ENCODE measurements at places on chromosomes 3 and 15.
A peak's percentile ranks its signal among the peaks of the same experiment; 100 is the strongest.

GRCh38 chr3:140922634-140923033 lies 19.0 kb upstream of the SLC25A36 start:
- peaks cover 8% of the 10 kb centered on the region for H3K4me1 ChIP-seq
- H3K4me3 ChIP-seq: no peak overlapping the region
- H3K27me3 ChIP-seq: no peaks in the 10 kb centered on the region
- H3K36me3 ChIP-seq: no peaks in the 10 kb centered on the region

DNA sequence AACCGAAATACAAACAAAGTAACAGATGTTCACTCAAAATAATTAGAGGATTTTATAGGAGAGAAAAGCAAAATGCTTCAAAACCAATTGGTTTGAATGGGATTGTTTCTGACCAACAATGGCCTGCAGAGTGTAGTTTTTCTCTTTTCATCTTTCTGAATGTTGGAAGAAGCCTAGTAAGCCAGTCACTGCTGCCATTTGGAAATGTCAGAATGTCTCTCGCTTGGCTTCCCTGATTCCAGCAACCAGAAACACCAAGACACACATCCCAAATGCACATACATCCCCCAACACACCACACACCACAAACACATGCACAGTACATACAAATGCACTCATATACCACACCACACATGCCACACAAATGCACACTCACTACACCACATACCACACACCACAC lies 403.4 kb downstream of the OCA2 start:
- no peak overlapping the region for H3K4me3 ChIP-seq
- no peak overlapping the region for H3K27ac ChIP-seq
- H3K4me1 ChIP-seq: no peaks in the 10 kb centered on the region
- H3K27me3 ChIP-seq: no peaks in the 10 kb centered on the region

GRCh38 chr3:156818890-156819289 lies 7.3 kb upstream of the LEKR1 start:
- H3K27me3 ChIP-seq: no peaks in the 10 kb centered on the region
- H3K36me3 ChIP-seq: no peaks in the 10 kb centered on the region
- no peak for DNase-seq
- H3K4me3 ChIP-seq: no peak overlapping the region

DNA sequence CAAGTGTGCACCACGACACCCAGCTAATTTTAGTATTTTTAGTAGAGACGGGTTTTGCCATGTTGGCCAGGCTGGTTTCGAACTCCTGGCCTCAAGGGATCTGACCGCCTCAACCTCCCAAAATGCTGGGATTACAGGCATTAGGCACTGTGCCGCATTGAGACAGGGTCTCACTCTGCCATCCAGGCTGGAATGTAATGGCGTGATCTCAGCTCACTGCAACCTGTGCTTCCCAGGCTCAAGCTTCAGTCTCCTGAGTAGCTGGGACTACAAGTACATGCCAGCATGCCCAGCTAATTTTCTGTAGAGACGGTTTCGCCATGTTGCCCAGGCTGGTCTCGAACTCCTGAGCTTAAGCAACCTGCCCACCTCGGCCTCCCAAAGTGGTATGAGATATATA lies 51.6 kb downstream of the ACAD9 start:
- no peaks in the 10 kb centered on the region for H3K4me1 ChIP-seq
- no peak overlapping the region for H3K27ac ChIP-seq
- no peaks in the 10 kb centered on the region for H3K27me3 ChIP-seq
- H3K36me3 ChIP-seq: no peaks in the 10 kb centered on the region
- DNase-seq: no peak

DNA sequence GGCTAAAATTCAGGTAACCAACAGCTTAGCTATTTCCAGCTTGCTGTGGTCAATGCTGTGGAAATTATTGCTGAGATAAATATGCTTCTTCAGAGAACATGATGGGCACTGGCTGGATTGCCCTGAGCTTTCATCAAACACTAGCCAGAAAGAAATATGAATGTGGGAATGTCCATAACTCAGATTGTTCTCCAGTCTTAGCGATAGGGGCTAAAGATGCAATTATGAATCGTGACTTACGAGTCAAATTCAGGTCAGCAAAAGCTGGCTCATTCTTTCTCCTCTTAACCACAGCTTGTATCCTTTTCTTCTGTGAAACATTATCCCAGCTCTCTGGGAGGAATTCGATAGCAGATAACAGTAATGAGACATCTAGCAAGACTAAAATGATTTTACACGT lies 307.6 kb downstream of the RYR3 start:
- H3K27me3 ChIP-seq: no peaks in the 10 kb centered on the region
- no peak overlapping the region for H3K4me3 ChIP-seq
- no peaks in the 10 kb centered on the region for H3K4me1 ChIP-seq
- no peaks in the 10 kb centered on the region for H3K36me3 ChIP-seq
- DNase-seq: no peak

GRCh38 chr3:46931631-46932331 lies 44.8 kb downstream of the CCDC12 start:
- peaks cover 7% of the 10 kb centered on the region for H3K36me3 ChIP-seq
- no peaks in the 10 kb centered on the region for H3K27me3 ChIP-seq
- no peak for DNase-seq
- H3K4me3 ChIP-seq: no peak overlapping the region
- H3K4me1 ChIP-seq: peaks cover 65% of the 10 kb centered on the region
- H3K27ac ChIP-seq: peak overlapping the region; percentile 81

DNA sequence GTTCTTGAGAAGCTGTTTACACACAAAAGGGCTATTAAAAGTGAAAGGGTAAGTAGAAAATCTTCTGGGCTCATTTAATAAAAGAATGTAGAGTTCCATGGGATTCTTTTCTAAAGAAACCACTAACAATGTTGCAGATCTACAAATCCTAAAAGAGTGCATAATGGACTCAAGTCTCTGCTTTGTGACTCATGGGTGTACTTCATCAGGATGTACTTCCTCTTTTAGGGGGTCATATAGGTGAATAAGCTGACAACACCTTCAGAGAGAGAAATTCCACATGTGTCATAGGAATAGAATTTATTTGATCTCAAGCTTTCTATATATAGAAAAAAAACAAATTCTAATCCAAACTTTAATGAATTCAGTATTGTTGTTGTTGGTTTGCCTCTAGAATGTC lies 355.5 kb downstream of the TIGIT start:
- H3K4me3 ChIP-seq: no peak overlapping the region
- peaks cover 10% of the 10 kb centered on the region for H3K4me1 ChIP-seq
- H3K27me3 ChIP-seq: no peaks in the 10 kb centered on the region
- H3K36me3 ChIP-seq: no peaks in the 10 kb centered on the region

- H3K4me3 ChIP-seq: no peak overlapping the region
- no peaks in the 10 kb centered on the region for H3K36me3 ChIP-seq
- no peak overlapping the region for H3K27ac ChIP-seq
- H3K27me3 ChIP-seq: no peaks in the 10 kb centered on the region
- DNase-seq: no peak
- H3K4me1 ChIP-seq: no peaks in the 10 kb centered on the region
These were observed 356.2 kb downstream of the CNTN4 start for GRCh38 chr3:2454865-2455264.

DNA sequence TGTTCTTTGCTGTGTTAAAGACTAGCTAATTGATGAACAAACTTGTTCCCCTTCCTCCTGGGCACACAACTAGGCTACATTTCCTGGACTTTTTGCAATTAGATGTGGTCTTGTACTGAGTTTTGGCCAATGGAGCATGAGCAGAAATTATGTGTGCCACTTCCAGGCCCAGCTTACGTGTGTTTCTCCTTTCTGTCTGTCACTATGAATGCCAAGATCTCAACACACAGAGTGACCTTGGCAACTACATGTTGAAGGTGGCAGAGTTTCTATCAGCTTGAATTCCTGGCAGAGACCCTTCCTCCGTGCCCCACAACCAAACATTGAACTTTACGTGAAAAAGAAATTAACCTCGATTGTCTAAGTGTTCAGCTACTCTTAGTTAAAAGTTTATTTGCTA lies 81.7 kb upstream of the PIAS1 start:
- no peaks in the 10 kb centered on the region for H3K36me3 ChIP-seq
- H3K27ac ChIP-seq: no peak overlapping the region
- no peak for DNase-seq
- H3K4me3 ChIP-seq: no peak overlapping the region

GRCh38 chr3:168040607-168041208 lies 55.0 kb downstream of the GOLIM4 start:
- DNase-seq: no peak
- H3K4me3 ChIP-seq: no peak overlapping the region
- no peaks in the 10 kb centered on the region for H3K27me3 ChIP-seq
- no peak overlapping the region for H3K27ac ChIP-seq
- no peaks in the 10 kb centered on the region for H3K36me3 ChIP-seq

DNA sequence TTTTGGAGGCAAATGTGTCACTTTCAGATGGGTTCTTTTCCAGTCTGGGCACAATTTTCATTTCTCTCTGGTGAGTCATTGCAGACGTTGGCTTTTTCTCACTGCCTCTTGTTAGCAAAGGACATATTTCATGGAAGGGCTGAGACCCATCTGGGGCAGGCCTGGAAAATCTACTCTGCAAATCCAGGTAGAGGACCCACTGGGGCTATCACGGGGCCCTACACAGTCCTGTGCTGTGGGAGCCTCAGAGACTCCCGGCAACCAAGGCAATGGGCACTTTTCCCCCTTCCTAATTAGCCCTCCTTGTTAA lies 58.0 kb downstream of the HRH1 start:
- no peak for DNase-seq
- no peak overlapping the region for H3K4me3 ChIP-seq
- no peak overlapping the region for H3K27ac ChIP-seq
- H3K36me3 ChIP-seq: no peaks in the 10 kb centered on the region
- no peaks in the 10 kb centered on the region for H3K27me3 ChIP-seq

- DNase-seq: no peak
- no peak overlapping the region for H3K4me3 ChIP-seq
- 0 out of 2 replicates have a peak, but pooled peaks cover 2% of the 10 kb centered on the region for H3K36me3 ChIP-seq
- no peaks in the 10 kb centered on the region for H3K4me1 ChIP-seq
- no peak overlapping the region for H3K27ac ChIP-seq
- no peaks in the 10 kb centered on the region for H3K27me3 ChIP-seq
These were observed 82.5 kb downstream of the PPP2R3A start for GRCh38 chr3:136048068-136048467.

GRCh38 chr3:23175341-23176083 lies 27.6 kb upstream of the UBE2E2 start:
- no peak overlapping the region for H3K4me3 ChIP-seq
- no peaks in the 10 kb centered on the region for H3K36me3 ChIP-seq
- no peak overlapping the region for H3K27ac ChIP-seq
- no peaks in the 10 kb centered on the region for H3K4me1 ChIP-seq

DNA sequence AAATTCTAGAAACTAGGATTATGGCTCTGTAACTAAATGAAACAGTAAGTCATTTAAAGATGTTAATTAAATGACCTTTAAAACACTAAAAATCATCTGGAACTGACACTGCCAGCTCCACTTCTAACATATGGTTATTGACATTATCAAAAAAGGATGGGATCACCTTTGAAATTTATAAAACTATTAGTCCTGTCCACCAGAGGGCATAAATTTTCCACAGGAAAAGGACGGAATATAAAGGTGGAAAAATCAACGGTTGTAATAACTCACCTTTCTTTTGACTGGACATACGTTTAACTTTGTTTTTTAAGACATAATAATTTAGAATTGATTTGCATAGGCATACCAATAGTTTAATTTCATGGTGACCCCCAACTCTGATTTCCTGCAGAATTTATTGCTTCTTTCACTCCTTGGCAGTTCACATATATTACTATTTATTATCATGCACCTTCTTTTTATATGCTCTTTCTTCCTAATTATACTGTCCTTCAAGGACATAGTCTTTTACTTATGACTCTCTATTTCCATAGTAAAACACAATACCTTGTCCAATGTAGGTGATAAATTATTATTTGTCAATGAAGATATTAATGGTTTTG lies 345.7 kb downstream of the CADM2 start:
- no peak for DNase-seq
- no peak overlapping the region for H3K4me3 ChIP-seq
- H3K36me3 ChIP-seq: no peaks in the 10 kb centered on the region
- no peak overlapping the region for H3K27ac ChIP-seq
- H3K27me3 ChIP-seq: no peaks in the 10 kb centered on the region

- H3K4me1 ChIP-seq: no peaks in the 10 kb centered on the region
- no peaks in the 10 kb centered on the region for H3K36me3 ChIP-seq
- no peak for DNase-seq
- no peak overlapping the region for H3K4me3 ChIP-seq
- no peaks in the 10 kb centered on the region for H3K27me3 ChIP-seq
These were observed 233.5 kb downstream of the MYRIP start for GRCh38 chr3:40042752-40043443.

DNA sequence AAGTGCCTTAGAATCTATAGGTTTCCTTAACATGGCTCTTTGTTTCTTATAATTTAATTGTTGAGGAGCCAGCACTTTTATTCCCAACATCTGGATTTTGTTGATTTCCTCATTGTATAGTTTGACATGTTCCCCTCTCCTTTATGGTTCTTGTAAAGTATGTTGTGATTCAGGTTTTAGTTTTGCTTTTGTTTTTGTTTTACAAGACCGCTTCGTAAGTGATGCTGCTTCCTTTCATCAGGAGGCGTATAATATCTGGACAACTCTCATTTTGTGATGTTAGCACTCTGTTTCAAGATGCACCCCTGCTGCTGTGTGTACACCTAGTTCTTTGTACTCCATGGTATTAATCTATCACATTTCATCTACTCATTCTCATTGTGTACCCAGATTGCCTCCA lies 48.7 kb downstream of the SLC49A4 start:
- H3K27me3 ChIP-seq: no peaks in the 10 kb centered on the region
- no peak for DNase-seq
- no peak overlapping the region for H3K27ac ChIP-seq

DNA sequence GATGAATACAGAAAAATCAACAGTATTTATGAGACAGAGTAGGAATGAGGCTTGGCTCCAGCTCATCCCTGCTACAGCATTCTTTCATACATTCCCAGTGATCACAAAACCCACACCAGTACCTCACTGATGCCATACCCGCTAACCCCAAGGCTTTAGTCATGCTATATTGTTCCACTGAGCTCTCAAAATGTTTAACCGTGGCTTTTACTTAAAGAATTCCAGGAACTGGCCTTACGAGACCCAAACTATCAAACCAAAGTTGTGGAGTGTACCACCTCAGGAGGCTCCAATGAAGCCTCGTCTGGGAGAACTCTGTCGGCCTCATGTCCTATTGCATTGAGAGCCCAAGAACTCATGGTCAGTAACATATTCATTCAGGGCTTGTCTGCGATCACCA lies 278.9 kb downstream of the ULK4 start:
- no peak overlapping the region for H3K4me3 ChIP-seq
- H3K27ac ChIP-seq: peak overlapping the region; percentile 86
- DNase-seq: no peak
- peaks cover 36% of the 10 kb centered on the region for H3K4me1 ChIP-seq
- H3K36me3 ChIP-seq: no peaks in the 10 kb centered on the region

GRCh38 chr15:66809664-66810063 lies 107.6 kb downstream of the SMAD6 start:
- no peak for DNase-seq
- H3K4me3 ChIP-seq: no peak overlapping the region
- H3K36me3 ChIP-seq: no peaks in the 10 kb centered on the region
- no peaks in the 10 kb centered on the region for H3K4me1 ChIP-seq

- H3K27ac ChIP-seq: no peak overlapping the region
- H3K36me3 ChIP-seq: no peaks in the 10 kb centered on the region
- H3K27me3 ChIP-seq: no peaks in the 10 kb centered on the region
- H3K4me3 ChIP-seq: no peak overlapping the region
These were observed 160.7 kb downstream of the BBX start for GRCh38 chr3:107683447-107683846.

- H3K36me3 ChIP-seq: no peaks in the 10 kb centered on the region
- no peak overlapping the region for H3K27ac ChIP-seq
- H3K4me3 ChIP-seq: no peak overlapping the region
These were observed 201.1 kb downstream of the MAGI1 start for GRCh38 chr3:65837604-65838003.

- DNase-seq: no peak
- H3K4me3 ChIP-seq: no peak overlapping the region
- no peaks in the 10 kb centered on the region for H3K36me3 ChIP-seq
- H3K4me1 ChIP-seq: peaks cover 22% of the 10 kb centered on the region
- H3K27me3 ChIP-seq: no peaks in the 10 kb centered on the region
These were observed 436.0 kb upstream of the THBS1 start for GRCh38 chr15:39144613-39145499.

Measured in Caco-2 (cell line).